ENCODE measurements at places on chromosomes 4 and X.

- DNase-seq: no peak
These were observed 27.5 kb downstream of the CCDC149 start for GRCh38 chr4:24885342-24885741.

- peak; percentile 46 for DNase-seq
These were observed 105.8 kb upstream of the DCLK2 start for GRCh38 chr4:149972407-149972806.

DNA sequence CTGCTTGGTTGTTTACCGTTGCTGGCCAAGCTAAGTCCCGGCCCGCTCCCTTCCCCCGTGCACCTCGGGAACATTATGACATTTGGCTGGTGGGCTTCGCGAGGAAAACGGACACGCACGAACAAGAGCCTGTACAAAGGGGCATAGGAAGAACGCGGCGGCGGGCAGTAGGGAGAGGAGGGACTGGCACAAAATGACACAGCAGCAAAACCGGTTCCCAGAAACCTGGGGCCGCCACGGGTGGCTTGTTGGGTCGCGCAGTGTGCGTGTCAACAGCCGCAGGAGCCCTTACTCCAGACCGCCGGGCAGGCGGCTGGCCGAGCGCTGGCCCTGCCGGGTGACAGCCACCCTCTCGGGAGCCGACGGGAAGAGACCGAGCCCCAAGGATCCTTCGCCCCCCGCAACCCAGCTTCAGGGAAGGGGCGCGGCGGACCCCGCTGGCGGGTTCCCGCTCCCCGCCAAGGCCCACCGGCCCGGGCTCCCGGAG lies 1.6 kb upstream of the LIN54 start:
- DNase-seq: no peak

- DNase-seq: no peak
These were observed 148.4 kb downstream of the ANKRD50 start for GRCh38 chr4:124564121-124564520.

DNA sequence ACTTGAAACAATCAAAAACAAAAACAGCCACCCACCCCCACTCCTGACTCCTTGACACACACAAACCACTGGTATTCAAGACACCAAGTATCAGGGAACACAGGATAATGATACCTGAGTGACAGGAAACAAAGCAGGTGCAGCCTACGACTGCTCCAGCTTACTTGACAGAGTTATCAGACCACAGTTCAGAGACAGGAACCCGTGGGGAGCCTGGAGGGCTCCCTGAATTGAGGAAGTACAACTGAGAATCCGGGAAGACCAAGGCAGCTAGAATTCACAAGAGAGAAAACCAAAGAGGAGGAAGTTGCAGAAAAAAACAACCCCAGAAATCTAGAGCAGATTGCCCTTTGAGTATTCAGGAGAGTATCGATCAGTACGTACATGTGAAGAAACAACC lies 20.5 kb downstream of the COMMD8 start:
- no peak for DNase-seq

DNA sequence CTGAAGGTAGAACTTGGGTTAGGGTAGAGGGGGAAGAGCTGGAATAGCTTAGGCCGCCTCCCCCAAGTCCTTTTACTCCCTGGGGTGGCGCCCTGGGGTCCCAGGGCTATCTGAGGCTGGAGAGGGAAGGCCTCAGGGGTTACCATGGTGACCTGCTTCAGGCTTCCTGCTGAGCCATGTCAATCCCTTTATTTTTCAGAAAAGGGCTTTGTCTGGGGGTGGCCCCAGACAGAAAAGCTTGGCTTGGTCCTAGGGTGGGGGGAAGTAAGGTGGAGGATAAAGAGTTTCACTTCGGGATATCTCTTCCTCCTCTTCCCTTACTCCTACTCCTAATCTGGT lies 6.3 kb downstream of the EFNB1 start:
- no peak for DNase-seq

- no peak for DNase-seq
These were observed 29.2 kb downstream of the SEC24B start for GRCh38 chr4:109462802-109463201.

DNA sequence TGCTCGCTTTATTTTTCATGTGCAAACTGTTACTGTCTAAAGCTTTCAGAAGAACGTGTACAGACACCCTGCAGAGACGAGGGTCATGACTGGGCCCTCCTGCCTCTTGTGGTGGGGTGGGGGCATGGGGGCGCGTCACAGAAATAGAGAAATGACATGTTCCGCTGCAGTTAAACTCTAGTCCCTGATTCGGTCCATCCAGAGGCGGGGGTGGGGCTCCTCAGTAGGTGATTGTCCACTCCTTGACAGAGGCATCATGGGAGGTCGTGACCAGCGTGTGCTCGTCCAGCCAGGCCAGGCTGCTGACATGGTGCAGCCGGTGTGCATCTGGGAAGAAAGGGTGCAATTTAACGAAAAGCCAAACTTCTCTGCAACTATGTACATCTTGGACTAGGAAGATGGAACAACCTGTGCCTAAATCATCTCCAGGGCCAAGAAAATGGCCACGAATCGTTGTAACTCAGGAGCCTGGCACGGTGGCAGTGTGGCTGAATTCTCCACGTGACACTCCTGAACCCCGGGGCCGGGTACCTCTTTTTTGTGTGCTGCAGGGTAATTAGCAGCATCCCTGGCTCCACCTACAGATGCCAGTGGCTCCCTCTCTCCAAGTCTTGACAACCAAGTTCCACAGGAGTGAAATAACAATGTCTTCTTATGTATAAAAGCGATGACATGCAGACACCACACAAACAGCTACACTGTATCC lies 41.3 kb downstream of the WDR1 start:
- no peak for DNase-seq

GRCh38 chr4:110119880-110120279 lies 78.5 kb downstream of the ELOVL6 start:
- DNase-seq: peak; percentile 67

GRCh38 chrX:40446921-40447320 lies 133.8 kb upstream of the ATP6AP2 start:
- no peak for DNase-seq

GRCh38 chr4:6556263-6556662 lies 18.7 kb upstream of the MAN2B2 start:
- DNase-seq: no peak

- DNase-seq: no peak
These were observed 814 bp upstream of the RBM47 start for GRCh38 chr4:40630335-40631021.

DNA sequence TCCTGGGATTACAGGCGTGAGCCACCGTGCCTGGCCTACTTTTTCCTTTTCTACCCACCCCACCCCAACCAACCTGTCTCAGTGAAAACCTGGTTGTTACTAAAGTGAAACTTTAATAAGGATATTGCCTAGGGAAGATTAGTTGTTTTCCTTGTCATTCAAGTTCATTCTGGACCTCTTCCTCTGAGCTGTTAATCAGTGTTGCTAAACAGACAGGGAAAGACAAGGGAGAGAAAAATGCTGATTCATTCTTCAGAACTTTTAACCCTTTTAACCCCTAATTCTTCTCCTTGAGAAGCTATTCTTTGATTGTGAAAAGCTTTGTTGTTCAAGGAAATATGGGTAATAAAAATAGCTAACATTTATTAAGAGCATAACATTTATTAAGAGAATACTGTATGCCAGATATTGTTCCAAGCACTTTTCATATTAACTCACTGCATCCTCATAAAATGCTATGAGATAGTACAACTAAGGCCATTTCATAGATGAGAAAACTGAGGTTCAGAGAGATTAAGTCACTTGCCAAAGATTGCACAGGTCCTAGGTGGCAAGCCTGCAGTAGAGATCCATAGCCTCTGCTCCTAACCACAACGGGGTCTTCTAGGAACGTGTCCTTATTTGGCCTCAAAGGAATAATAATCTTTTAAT lies 34.8 kb downstream of the OSTC start:
- DNase-seq: peak; percentile 39

GRCh38 chrX:675955-676295 lies 45.3 kb downstream of the SHOX start:
- no peak for DNase-seq

DNA sequence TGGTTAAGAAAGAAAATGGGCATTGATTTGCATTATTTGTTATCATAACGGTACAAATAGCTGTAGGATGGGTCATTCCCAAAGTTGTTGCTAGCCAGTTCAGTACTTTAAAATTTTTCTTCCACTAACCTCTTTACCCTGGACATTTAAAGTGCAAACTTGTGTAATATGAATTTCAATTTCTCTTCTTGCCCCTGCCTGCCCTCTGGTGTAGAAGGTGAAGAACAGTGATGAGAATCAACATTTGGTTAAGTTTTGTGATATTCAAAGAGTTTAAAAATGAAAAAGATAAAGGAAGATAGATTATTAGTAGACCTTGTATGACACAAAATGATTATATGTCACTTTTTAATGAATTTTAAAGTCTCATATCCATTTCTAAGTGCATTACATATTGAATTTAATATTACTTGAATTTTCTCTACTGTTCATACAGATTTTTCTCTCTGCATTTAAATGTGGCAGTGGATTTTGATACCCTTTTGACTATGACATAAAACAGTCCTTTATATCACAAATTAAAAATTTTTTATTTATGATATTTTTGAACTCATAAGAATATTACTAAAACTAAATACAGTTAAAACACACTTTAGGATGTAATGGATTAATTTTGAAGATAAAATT lies 337.7 kb downstream of the BMPR1B start:
- peak; percentile 65 for DNase-seq
